Chondrocyte (in vitro differentiated cells): ENCODE measurements at places on chromosomes 16 and 17. TPM values are rescaled to one million over a fixed set of nuclear protein-coding genes. Genes with fewer than 3 reads are reported as not detected.

- DNase-seq = no peak
Measured at GRCh38 chr17:48954300-48954755, 9.7 kb upstream of the SNF8 start.

DNA sequence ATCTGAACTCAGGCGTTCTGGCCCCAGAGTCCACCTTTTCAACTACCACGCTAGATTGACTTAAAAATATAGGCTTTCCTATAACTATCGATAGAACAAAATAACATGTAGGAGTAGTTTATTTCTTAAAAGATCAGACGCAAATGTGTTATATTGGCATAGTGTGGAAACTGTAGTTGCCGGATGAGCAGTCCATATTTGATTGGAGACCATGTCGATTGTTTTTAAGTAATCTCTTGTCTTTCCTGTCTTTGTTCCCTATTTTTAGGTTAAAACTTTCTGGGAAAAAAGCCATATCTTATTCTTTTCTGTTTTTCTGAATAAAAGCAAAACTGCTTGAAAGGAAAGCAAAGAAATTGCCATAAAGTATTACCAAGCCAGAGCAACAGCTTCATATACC is 53.1 kb downstream of the GAN start:
- DNase-seq = no peak

- no peak for DNase-seq
Measured at GRCh38 chr17:41956522-41956921, 10.1 kb upstream of the CNP start.

- no peak for DNase-seq
Measured at GRCh38 chr16:1938316-1938715, 4.7 kb downstream of the MSRB1 start.

- DNase-seq = no peak
Measured at GRCh38 chr16:3004319-3004718, 8.4 kb upstream of the CLDN9 start.

- DNase-seq = no peak
Measured at GRCh38 chr16:68190081-68190480, 45.8 kb downstream of the ESRP2 start.

DNA sequence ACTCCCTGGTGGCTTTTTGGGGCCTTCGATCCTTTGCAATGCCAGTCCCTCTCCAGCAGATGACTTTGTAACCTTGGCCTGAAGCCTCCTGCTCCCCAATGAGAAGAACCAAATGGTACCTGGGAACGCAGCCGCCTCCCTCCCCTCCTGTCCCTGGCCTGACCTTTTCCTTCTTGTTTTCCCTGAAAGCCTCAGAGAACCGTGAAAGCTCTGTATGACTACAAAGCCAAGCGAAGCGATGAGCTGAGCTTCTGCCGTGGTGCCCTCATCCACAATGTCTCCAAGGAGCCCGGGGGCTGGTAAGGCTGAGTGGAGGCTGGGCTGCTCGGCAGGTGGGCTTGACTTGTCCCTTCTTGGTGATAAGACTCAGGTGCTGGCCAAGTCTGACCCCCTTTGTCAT is 88.0 kb downstream of the SDR42E1 start:
- no peak for DNase-seq

DNA sequence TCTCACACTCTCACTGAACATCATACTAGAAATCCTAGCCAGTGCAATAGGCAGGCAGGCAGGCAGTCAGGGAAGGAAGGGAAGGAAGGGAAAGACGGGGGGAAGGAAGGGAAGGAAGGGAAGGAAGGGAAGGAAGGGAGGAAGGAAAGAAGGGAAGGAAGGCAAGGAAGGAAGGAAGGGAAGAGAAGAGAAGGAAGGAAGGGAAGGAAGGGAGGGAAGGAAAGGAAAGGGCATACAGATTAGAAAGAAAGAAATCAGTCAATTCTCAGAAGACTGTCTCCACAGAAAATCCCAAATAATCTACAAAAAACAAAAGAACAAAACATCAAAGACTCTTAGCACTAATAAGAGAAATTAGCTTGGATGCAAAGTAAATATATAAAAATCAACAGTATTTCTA is 93.9 kb downstream of the CPPED1 start:
- DNase-seq = no peak

- DNase-seq = no peak
Measured at GRCh38 chr17:82213251-82214011, 789 bp upstream of the CCDC57 start.

GRCh38 chr17:30545024-30545423 is 67.8 kb downstream of the GOSR1 start:
- no peak for DNase-seq

DNA sequence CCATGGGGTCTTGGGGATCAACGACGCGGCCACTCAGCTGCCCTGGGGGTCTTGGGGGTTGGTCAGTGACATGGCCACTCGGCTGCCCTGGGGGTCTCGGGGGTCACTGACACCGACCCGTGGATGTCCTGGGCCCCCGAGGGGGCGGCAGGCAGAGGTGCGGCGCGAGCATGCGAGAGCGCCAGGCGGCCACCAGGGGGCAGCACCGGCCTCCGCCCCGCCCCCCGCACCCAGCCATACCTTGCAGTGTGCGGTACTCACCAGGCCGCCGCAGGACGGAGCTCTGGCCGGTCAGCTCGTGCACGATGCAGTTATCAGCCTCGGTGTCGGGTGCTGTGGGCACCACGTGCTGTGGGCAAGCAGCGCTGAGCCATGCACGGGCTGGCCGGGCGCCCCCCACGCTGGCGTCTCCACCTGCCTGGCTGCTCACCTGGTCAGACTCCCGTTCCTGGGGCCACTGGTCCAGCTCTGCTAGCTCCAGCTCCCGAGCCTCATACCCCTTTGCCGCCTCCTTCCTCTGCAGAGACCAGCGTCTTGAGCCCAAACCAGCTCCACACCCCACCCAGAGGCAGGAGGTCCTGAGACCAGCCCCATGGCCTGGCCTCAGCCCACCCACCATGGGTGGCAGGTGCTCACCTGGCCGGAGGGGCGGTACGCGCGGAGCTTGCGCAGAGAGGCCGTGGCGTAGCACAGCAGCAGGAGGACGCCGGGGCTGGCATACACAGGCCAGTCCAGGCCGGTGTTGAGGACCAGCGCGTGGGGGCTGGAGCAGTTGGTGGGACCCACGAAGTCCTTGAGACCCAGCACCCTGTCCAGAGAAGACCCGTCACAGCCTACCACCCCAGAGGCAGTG is 31.2 kb downstream of the CTU2 start:
- DNase-seq = no peak

GRCh38 chr17:80006339-80006720 is 29.3 kb downstream of the TBC1D16 start:
- DNase-seq = no peak

GRCh38 chr16:57686577-57686976 is 8.0 kb upstream of the DRC7 start:
- DNase-seq = no peak

Gene FOXO3B
- 6.9 to 7.5 TPM (median 7.0 TPM) in 3 replicates for total RNA-seq

Gene SLC38A10
- 115 to 147 TPM (median 116 TPM) in 3 replicates for total RNA-seq

Gene ADGRG3
- total RNA-seq = not detected in 3 replicates

Gene SECTM1
- total RNA-seq = 1.3 to 2.5 TPM (median 2.1 TPM) in 3 replicates

Gene C17orf50
- total RNA-seq = not detected in 3 replicates
